ENCODE measurements at places on chromosomes 5 and 9.

DNA sequence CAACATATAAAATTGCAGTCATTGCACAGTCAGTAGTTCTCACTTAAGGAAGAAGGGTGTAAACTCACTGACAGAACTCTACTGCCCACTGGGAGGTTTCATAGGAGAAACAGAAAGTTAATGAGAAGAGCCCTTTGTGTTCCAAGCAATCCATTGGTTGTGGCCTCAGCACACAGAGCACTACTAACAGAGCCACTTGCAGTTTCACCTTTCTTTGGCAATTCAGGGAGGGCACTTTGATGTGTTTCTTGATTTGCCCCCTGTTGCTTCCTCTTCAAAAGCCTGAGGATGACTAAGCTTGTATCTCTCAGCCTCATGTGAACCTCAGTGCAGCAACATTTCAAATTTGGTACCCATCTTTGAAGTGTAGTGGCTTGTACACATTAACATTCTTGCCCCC lies 409.4 kb downstream of the DMRTA1 start:
- DNase-seq = no peak

- no peak for DNase-seq
Observed at GRCh38 chr5:93246090-93246855, 334.7 kb downstream of the NR2F1-AS1 start.

GRCh38 chr5:144122081-144122480 lies 48.4 kb downstream of the YIPF5 start:
- DNase-seq = no peak

DNA sequence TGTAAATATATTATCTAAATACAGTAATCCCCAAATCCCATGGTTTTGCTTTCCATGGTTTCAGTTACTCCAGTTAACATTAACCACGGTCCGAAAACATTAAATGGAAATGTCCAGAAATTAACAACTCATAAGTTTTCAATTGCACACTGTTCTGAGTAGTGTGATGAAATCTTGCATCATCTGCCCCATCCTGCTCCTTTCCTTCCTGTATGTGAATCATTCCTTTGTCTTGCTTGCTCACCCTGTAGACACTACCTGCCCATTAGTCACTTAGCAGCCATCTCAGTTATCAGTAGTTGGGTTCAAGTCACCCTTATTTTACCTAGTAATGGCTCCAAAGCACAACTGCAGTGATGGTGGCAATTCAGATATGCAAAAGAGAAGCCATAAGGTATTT lies 1568.5 kb upstream of the WWC1 start:
- no peak for DNase-seq

DNA sequence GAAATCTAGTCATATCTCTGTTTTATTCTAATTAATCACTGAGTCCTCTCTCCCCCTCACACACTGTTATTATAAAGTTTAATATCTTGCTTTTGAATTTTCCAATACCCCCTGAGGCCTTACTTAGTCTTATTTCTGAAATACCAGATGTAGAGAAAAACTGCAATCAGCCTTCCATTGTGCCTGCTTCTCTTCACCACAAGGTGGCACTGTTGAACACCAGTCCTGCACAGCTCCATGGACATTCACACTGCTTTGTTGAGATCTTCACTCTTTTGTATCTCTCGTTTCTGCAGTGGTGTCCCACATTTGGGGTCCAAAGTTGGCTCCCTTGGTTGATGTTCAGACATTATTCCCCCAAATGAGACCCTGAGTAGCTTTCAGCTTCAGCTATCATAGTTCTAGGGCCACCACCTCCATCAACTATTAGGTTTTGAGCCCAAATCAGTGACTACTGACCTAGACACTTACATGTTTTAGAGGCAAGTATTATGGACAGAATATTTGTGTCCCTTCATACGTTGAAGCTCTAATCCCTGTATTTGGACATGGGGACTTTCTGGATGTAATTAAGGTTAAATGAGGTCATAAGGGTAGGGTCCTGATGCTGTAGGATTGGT lies 24.3 kb downstream of the BOD1 start:
- peak; percentile 8 for DNase-seq

DNA sequence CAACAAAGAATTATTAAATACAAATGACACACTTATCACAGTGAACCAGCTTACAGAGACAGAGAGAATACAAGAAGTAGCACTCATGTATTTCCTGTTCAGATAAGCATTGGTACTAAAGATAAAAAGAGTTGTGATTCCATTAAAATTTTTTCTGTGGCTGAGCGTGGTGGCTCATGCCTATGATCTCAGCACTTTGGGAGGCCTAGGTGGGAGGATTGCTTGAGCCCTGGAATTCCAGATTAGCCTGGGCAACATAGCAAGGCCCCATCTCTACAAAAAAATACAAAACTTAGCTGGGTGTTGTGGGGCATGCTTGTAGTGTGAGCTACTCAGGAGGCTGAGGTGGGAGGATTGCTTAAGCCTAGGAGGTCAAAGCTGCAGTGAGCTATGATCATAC lies 32.9 kb downstream of the FCHO2 start:
- DNase-seq = no peak

- DNase-seq = no peak
Observed at GRCh38 chr5:26877154-26877553, 161.2 kb downstream of the CDH9 start.

DNA sequence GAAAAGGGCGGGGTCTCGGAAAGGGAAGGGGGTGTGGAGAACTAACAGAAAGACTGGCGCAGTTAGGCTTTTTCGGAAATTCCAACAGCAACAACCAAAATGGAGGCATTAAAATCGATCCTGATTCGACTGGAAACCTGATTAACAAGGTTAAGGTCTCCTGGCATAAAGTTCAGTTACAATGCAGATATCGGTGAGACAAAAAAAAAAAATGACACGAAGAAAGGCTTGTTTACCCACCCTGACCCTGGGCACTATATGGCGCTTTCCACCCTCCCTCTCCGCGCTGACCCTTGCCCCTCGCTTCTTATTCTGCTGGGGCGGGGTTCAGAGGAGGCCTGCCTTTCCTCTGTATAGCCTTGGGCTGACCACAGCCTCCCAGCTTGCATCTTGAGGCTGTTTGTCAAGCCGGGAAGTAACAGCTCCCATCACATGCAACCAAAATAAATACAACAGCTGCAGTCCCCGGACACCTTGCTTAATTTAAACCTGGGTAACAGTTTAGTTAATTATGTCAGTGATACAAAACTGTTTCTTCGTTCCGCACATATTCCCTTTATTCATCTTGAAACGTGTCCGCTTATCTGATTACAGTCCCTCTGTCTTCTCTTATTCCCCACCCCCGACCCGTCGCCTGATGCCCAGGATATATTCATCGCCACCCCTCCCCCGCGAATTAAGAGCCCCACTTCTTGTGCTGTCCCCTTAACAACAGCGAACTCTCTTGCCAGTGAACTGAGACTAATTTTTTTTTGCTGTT lies 795 bp upstream of the PJA2 start:
- DNase-seq = peak; percentile 34

DNA sequence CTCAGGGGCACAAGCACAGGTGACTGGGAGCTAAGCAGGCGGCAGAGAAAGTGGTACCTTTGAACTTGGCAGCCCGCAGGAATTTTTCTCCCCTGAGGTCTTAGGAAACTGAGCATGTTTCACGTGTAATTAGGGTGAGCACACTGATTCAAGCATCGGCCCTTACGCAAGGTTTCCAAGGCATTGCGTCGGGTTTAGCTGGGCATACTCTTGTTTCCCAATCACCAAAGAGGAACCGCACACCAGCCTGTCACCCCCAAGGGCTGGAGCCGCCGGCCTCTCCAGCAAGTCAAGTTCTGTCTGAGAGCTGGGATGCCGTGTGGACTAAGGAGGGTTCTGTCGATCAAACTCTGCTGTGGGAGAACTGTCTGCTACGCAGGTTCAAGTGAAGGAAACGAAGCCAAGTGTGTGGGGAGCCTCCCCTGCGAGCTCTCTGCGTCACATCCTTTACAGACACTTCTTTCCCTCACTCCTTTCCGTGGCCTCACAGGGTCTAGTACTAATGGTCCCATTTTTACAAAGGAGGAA lies 53.0 kb downstream of the ERGIC1 start:
- DNase-seq = no peak

GRCh38 chr5:44779167-44779566 lies 29.6 kb upstream of the MRPS30 start:
- no peak for DNase-seq

- DNase-seq = no peak
Observed at GRCh38 chr9:3299872-3300271, 225.9 kb downstream of the RFX3 start.

GRCh38 chr5:1348986-1349245 lies 4.0 kb upstream of the CLPTM1L start:
- DNase-seq = no peak

DNA sequence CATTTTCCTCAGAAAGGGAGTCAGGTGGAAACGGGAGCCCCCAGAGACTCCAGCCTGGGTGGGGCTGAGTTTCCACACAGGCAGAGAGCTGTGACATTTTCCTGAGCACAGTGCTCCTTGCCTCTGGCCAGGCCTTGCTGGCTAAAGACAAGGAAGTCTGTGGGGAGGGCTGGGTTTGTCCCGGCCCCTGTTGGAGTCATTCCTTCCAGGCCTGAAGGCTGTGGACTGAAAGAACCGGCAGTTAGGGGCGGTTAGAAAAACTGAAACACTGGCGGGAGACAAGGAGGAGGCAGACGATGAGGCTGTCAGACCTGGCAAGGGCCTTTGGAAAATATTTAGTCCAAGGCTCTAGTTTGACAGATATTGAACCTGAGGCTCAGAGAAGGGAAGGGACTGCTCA lies 29.9 kb downstream of the COL15A1 start:
- DNase-seq = no peak

- DNase-seq = no peak
Observed at GRCh38 chr5:176355400-176356178, 6.0 kb downstream of the KIAA1191 start.

Data from activated naive CD8-positive, alpha-beta T cell treated with anti-CD3 and anti-CD28 coated beads, Interleukin-2, amount 50 U/mL, for 24 hours (primary cell).